NCI-H1092 treated with DMSO at 0.1 percent for 48 hours (cell line): ENCODE measurements at places on chromosomes 6 and 20.

DNA sequence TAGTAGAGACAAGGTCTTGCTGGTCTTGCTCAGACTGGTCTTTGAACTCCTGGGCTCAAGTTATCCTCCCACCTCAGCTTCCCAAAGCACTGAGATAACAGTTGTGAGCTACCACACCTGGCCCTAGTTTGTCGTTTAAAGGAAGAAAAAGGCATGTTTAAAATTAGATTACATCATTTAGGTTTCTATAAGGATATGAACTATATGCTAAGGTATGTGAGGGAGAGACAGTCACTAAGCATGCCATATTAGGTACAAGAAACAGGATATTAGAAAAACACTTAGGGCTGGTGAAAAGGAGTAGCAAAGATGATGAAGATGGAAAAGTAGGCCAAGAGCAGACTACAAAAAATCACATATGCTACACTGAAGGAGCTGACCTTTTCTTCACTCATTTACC is 106.4 kb downstream of the ASCC3 start:
- DNase-seq = no peak

DNA sequence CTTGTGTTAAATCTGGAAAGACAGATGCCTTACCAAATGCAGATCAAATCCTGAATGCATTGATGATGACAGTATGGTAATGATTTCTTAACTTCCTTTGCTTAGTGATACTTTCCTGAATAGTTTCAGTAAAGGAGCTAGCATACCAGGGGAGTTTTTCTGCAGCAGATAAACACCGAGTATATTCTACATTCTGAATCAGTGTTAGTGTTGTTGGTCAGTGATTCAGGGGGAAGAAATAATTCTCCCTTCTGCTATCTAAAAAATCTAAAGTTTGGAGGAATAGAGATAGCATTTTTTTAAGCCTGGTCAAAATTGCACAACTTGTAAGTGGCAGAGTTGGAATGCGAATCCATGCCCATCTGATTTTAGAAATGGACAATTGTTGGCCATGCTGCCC is 512.2 kb upstream of the MARCKS start:
- DNase-seq = no peak

GRCh38 chr20:3093861-3094361 is 9.4 kb upstream of the AVP start:
- DNase-seq = no peak

- peak; percentile 46 for DNase-seq
These were observed 1.0 kb upstream of the APMAP start for GRCh38 chr20:24993337-24994185.

GRCh38 chr6:163175301-163175700 is 239.2 kb upstream of the QKI start:
- no peak for DNase-seq

DNA sequence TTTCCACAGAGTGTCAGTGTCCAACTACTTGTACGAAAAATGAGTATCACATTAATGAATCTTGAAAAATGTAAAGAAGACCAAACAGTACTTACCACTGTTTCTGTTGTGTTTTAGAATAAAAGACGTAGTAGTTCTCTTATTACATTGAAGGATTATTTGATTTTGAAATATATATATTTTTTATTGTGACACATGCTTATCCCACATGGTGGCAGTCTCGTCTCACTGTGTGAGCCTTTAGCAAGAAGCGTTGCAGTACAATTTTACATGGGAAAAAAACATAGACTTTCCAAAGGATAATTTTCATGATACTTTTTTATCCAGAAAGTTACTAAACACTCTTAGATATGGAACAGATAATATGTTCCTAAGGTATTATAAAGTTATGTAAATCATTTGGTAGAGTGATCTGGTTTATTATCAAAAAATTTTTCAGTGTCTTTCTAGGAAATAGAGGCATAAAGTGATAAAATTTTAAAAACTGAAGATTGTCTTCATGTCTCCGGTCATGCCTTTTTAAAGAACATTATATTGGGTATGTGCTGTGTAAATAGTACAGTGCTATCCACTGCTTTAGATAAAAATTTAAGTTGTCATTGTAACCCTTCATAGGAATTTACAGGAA is 117.5 kb upstream of the SAMD5 start:
- peak; percentile 1 for DNase-seq

GRCh38 chr20:32033316-32033715 is 18.7 kb upstream of the HCK start:
- DNase-seq = no peak

GRCh38 chr6:148770408-148771211 is 23.8 kb downstream of the UST start:
- no peak for DNase-seq

GRCh38 chr6:25590986-25591385 is 61.0 kb upstream of the SCGN start:
- DNase-seq = peak; percentile 78

- no peak for DNase-seq
These were observed 131.3 kb downstream of the C6orf118 start for GRCh38 chr6:165178056-165178455.

- DNase-seq = no peak
These were observed 147.6 kb downstream of the SYNDIG1 start for GRCh38 chr20:24617080-24617432.

GRCh38 chr20:44362466-44362940 is 7.0 kb downstream of the HNF4A start:
- no peak for DNase-seq

- no peak for DNase-seq
These were observed 1.5 kb downstream of the SH3BGRL2 start for GRCh38 chr6:79632580-79632979.

DNA sequence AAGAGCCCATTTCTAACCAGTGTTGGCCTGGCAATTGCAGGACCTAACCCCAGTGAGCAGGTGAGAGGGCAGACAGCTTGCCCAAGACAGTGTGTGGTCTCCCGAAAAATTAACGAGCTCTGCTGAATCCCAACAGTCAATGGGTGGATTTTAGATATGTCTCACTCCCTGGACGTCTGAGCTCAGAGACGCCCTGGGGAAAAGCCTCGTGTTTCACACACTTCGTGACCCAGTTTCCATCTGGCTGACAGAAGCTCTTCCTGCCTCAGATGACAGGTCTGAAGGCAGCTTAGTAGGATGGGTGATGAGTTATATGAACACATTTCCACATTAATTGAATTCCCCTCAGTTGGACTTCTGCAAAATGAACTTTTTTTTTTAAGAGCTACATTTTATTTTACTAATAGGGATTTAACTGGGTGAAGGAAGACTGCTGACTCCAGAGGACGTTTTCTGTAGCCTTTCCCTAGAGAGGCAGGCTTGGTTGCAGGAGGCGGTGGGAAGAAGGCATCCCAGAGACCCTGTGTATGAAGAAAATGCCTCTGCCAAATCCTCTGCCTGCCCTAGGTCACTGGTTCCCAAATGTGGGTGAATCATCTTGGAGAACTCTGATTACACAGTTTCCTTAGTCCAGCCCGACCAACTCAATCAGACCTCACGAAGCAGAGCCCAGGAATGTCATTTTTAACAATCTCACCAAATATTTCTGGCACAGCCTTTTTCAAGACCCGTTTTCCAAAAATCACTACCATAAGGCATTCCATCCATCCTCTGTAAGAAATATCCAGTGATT is 71.7 kb upstream of the LY86 start:
- no peak for DNase-seq

DNA sequence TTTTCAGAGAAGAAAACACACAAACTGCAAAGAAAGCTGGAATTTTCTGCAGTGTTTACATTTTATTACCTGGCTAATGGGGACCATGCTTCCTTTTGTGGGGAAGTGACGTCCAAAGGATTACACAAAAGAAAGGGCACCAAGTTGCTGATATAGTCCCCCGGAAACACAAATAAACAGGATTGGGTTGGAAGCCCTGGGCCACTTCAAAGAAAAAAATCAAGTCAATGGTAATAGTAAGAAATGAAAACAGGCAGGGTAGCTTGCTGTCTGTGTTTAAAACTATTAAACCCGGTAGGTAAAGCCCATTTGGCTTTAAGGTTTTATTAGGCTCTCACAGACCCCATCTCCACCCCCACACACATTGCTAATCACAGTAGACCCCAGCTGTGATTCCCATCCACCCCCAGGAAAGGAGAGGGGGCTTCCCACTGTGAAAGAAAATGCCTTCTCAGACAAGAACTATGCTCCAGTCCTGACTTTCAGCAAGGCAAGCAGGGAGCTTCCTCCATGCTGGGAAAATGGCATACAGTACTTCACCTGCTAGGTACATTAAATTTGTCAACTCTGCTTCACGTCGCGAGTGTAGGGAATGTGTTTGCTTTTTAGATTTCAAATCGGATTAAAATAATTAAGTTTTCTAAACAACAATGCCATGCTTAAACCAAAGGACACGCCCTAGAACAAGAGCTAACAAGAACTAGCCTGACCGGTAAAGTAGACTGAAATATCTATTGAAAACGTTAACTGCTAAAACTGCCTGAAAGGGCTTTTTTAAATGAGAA is 1.1 kb downstream of the PERP start:
- DNase-seq = no peak

DNA sequence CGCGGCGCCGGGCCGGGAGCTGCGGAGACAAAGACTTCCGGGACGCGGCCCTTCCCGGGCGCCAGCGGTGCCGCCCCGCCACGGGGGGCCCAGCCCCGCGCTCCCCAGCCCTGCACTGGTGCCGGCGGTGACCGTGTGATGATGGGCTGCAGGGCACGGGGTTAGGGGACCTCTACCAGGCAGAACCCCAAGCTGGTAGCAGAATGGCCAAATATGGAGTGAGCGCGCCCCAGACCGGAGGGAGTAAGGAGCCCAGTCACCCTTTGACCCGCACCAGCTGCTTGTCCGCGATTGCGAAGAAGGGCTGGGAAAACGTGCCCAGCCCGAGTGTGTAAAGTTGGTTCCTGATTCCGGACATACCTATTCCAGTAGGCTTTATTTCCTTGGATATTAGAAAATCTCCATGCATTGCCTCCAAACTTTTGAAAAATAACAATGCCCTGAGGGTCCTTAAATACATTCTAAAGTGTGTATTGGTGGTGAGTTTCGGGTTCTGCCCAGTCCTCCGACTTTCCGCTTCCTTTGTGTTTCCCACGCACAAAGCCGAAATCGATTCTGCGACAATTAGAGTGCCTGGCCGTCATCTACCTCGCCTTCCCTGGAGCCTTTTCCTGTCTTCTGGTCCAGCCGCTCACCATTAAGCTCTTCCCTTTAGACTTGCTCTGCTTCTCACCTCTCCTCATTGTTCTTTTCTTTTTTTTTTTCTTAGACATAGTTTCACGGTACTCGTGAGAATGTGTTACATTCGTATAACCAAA is 1.1 kb downstream of the ABRACL start:
- DNase-seq = peak; percentile 45

GRCh38 chr20:3406481-3407039 is 909 bp downstream of the DNAAF9 start:
- DNase-seq = peak; percentile 35
